Osteocyte (in vitro differentiated cells): ENCODE measurements at places on chromosomes 1 and 21.

GRCh38 chr1:221076391-221076811, 197.2 kb downstream of the HLX start:
- no peaks in the 10 kb centered on the region for H3K4me1 ChIP-seq
- peaks cover 14% of the 10 kb centered on the region for H3K27me3 ChIP-seq
- H3K27ac ChIP-seq = no peak overlapping the region
- H3K4me3 ChIP-seq = no peak overlapping the region
- DNase-seq = no peak

DNA sequence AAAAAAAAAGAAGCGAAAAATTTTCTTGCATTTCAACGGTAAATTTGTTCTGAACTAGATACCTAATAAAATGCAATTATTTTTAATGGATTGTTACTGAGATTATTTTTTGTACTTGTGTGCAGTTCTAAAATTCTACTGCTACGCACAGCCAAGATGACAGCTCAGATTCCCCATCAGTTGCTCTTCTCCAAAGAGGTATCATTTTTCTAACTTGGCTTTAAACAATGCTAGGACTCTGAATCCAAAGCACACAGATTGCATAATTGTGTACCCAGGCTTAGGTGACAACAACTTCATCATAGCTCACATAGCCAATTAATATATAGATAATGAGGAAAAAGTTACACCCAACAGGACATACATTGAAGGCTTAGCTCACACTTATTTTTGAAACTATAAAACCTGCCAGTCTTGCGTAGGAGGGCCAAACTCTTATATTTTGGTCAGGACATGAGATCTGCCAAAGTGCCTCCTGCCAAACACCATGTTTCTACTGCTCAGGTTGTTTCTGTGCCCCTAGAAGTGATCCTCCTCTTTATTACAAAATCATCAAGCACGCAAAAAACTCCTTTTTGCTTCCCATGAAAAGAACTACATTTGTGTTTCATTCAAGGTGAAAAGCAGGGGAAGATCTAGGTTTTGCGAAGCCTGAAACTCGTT, 10.6 kb upstream of the ZNHIT6 start:
- H3K4me1 ChIP-seq = no peaks in the 10 kb centered on the region
- no peak overlapping the region for H3K4me3 ChIP-seq
- no peak overlapping the region for H3K27ac ChIP-seq
- H3K27me3 ChIP-seq = no peaks in the 10 kb centered on the region
- no peak for DNase-seq
- peaks cover 10% of the 10 kb centered on the region for H3K36me3 ChIP-seq

DNA sequence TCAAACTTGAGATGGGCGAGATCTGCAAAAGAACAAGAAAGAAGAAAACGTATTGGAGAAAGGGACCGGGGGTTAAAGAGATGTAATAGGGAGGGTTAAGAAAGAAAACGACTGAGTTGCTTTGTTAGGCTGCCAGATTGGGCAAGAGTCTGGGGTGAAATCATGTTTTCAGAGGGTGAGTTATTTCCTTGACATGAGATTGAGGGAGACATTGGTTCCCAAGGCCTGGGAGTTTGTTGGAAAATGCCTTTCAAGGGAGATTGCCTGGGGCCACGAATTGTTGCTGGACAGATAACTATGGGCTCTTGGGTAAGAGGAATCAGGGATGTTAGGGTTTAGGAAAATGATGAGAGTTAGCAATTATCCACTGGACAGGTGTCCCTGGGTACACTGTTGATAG, 776 bp upstream of the CADM3 start:
- no peak overlapping the region for H3K4me3 ChIP-seq
- DNase-seq = no peak
- H3K36me3 ChIP-seq = no peaks in the 10 kb centered on the region
- no peak overlapping the region for H3K27ac ChIP-seq
- peaks cover 65% of the 10 kb centered on the region for H3K27me3 ChIP-seq

GRCh38 chr1:5721634-5722215, 270.5 kb downstream of the NPHP4 start:
- H3K27me3 ChIP-seq = no peaks in the 10 kb centered on the region
- H3K36me3 ChIP-seq = no peaks in the 10 kb centered on the region
- H3K4me3 ChIP-seq = no peak overlapping the region
- H3K27ac ChIP-seq = no peak overlapping the region
- DNase-seq = no peak
- H3K4me1 ChIP-seq = no peaks in the 10 kb centered on the region

DNA sequence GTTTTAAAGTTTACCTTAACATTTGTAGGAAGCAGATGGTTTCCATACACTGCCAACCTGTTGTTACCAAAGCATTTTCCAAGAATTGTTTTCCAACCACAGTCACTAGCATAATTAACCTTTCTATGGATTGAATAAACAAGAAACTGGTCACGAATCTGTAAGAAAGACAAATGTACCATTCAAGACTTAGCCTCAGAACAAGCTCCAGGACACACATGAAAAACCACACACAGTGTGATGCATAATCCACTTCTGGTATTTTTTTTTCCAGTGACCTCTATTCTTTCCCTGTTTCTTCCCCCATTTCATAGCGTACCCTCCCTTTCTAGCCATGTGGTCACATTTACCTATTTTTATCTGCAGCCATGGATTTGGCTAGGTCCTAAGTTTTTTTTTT, 29.6 kb upstream of the C1orf87 start:
- peaks cover 24% of the 10 kb centered on the region for H3K4me1 ChIP-seq
- H3K36me3 ChIP-seq = peaks cover 11% of the 10 kb centered on the region
- no peak overlapping the region for H3K27ac ChIP-seq

DNA sequence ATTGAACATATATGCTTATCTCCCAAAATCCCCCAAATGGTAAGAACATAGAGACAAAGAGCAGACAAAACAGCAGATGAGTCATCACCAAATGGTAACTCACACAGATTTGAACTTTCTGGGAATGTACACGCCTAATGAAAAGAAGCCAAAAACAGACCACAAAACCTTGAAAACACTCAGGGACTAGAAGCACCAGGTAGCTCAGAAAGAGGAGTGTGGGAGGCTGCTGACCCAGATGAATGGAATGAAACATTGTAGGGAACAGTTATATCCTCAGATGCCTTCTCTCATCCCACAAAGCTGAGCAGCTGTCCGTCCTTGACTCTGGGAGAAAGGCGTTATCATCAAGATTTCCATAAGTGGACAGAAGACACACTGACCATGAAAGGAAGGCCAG, 307.0 kb upstream of the USP25 start:
- no peak for DNase-seq
- H3K27me3 ChIP-seq = peaks cover 8% of the 10 kb centered on the region
- H3K4me3 ChIP-seq = no peak overlapping the region
- H3K4me1 ChIP-seq = no peaks in the 10 kb centered on the region
- H3K27ac ChIP-seq = no peak overlapping the region

- no peaks in the 10 kb centered on the region for H3K27me3 ChIP-seq
- H3K27ac ChIP-seq = no peak overlapping the region
- no peak for DNase-seq
- H3K4me3 ChIP-seq = no peak overlapping the region
- peaks cover 1% of the 10 kb centered on the region for H3K36me3 ChIP-seq
Measured at GRCh38 chr1:43621861-43622260, 28.1 kb upstream of the KDM4A start.

DNA sequence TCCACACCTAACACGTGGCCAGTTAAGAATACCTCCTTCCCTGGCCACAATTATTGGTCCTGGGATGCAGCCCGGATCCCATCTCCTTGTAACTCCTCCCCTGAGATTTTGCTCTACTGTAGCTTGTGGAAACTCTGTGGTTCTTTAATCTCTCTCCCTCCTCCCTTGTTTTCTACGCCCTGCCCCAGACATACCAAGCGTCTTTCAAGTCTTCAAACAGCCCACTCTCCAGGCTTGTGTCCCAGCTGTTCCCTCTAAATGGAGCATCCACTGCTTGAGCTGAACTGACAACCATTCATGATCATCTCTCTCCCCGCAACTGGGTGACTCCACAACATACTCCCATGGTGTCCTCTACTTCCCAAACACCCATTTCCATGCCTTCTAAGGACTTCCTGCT, 111.6 kb downstream of the SIPA1L2 start:
- no peaks in the 10 kb centered on the region for H3K27me3 ChIP-seq
- H3K4me3 ChIP-seq = no peak overlapping the region
- DNase-seq = no peak
- H3K27ac ChIP-seq = no peak overlapping the region

GRCh38 chr1:22132517-22133235, 10.2 kb downstream of the WNT4 start:
- H3K4me3 ChIP-seq = no peak overlapping the region
- peaks cover 14% of the 10 kb centered on the region for H3K4me1 ChIP-seq
- DNase-seq = no peak
- no peak overlapping the region for H3K27ac ChIP-seq

DNA sequence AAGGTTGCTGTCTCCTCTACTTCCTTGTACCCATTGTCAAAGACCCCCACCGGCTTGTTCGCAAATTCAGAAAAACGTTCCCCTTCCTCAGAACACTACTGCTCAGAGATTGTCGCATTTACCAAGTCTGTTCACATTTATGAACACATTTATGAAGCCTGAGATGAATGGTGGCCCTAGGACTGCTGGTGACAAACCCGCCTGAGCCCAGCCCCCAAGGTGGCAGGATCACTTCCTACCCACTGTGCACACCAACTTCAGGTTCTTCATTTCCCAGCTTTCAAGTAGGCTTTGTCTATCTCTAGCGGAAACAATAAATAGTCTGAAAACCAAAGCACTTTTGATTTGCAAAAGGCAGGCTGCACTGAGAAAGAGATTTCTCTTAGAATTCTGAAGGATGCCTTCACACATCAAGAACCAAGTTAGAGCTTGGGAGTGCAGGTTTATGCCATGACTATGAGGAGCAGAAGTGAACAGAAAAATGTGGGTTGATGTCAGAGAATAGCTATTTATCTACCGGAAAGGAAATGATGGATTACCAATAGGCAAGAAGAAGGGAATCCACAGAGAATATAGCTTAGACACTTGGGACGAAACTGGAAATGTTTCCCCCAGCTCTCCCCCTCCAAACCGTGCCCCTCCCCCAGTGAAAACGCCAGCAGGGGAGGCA, 200.5 kb downstream of the TOMM20 start:
- no peaks in the 10 kb centered on the region for H3K36me3 ChIP-seq
- no peak for DNase-seq
- H3K27ac ChIP-seq = peak overlapping the region; percentile 94
- no peak overlapping the region for H3K4me3 ChIP-seq
- peaks cover 44% of the 10 kb centered on the region for H3K4me1 ChIP-seq

DNA sequence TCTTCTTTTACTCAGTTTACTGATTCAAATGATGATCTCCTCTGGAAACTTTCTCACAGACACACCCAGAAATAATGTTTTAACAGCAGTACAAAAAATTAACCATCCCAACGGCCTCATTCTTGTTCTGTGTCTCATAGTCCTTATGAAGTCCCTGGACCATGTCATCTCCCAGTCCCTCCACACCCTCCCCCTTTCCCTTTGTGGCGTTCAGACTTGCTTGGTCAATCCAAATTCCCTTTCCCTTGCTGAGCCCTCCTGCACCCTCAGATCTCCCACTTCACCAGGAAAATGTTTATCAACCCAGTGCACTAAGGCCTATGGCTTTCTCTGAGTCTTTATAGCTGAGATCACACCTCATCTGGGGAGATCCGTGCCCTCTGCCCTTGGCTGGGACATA, 85.9 kb downstream of the CENPF start:
- no peak for DNase-seq
- H3K27ac ChIP-seq = no peak overlapping the region
- no peaks in the 10 kb centered on the region for H3K27me3 ChIP-seq
- peaks cover 29% of the 10 kb centered on the region for H3K4me1 ChIP-seq
- no peaks in the 10 kb centered on the region for H3K36me3 ChIP-seq

- no peak for DNase-seq
- H3K36me3 ChIP-seq = no peaks in the 10 kb centered on the region
- H3K4me3 ChIP-seq = peak overlapping the region; percentile 26
- H3K27ac ChIP-seq = peak overlapping the region; percentile 43
- peaks cover 46% of the 10 kb centered on the region for H3K4me1 ChIP-seq
Measured at GRCh38 chr21:44930543-44930981, 9.3 kb upstream of the SLX9 start.

DNA sequence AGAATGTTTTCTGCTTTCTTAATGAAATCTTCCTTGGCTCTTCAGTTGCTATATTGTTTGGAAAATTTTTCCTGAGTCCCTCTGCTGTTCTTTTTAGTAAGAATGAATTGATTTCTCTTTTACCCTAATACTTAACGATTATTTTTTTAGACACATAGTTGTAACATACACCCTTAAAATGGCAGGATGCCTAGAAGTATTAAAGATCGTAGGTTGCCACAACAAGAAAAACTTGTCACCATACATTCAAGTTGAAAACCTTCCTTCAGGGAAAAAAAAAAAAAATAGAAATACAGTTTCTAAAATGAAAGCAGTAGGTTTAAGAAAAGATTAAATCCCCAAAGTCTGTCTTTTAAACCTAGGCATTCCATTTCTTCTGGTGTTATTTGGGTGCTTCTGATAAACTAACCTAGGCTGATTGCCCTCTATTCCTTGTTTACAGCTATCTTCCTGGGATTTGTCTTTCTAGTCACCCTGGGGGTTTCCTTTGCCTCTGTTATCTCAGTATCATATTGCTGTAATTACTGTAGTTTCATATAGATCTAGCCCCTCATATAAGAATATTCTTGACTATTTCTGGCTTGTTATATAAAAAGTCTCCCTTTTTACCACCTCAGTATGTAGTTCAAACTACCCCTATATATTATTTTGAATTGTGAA, 16.8 kb downstream of the SUCO start:
- no peak overlapping the region for H3K4me3 ChIP-seq
- H3K27ac ChIP-seq = peak overlapping the region; percentile 38
- H3K27me3 ChIP-seq = no peaks in the 10 kb centered on the region
- peaks cover 20% of the 10 kb centered on the region for H3K4me1 ChIP-seq
- no peaks in the 10 kb centered on the region for H3K36me3 ChIP-seq
- DNase-seq = no peak

DNA sequence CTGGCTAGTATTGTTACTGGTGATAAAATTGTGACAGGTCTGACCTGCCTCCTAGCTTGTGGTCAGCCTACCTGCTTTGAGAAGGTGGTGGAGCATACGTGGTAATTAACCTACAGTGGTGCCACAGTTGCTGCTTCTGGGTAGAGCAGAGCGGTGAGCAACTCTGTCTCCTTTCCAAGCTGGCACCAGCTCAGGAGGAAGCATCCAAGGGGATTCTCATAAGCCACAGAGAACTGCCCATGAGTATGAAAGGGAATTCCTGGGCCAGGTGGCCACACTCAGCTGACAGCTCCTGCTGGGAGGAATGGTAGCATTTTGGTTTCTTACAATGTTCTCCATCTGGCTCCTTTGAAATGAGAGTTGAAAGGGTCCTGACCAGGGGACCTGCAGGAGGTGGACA, 39.4 kb downstream of the ATP2B4 start:
- H3K4me3 ChIP-seq = no peak overlapping the region
- no peak for DNase-seq
- peaks cover 6% of the 10 kb centered on the region for H3K36me3 ChIP-seq
- peaks cover 51% of the 10 kb centered on the region for H3K4me1 ChIP-seq
- peak overlapping the region; percentile 79 for H3K27ac ChIP-seq

GRCh38 chr1:245448975-245449431, 294.2 kb downstream of the KIF26B start:
- H3K4me1 ChIP-seq = no peaks in the 10 kb centered on the region
- no peak overlapping the region for H3K27ac ChIP-seq
- H3K4me3 ChIP-seq = no peak overlapping the region
- peaks cover 5% of the 10 kb centered on the region for H3K27me3 ChIP-seq
- DNase-seq = no peak
- no peaks in the 10 kb centered on the region for H3K36me3 ChIP-seq
